ENCODE measurements at places on chromosomes 7 and 10.

DNA sequence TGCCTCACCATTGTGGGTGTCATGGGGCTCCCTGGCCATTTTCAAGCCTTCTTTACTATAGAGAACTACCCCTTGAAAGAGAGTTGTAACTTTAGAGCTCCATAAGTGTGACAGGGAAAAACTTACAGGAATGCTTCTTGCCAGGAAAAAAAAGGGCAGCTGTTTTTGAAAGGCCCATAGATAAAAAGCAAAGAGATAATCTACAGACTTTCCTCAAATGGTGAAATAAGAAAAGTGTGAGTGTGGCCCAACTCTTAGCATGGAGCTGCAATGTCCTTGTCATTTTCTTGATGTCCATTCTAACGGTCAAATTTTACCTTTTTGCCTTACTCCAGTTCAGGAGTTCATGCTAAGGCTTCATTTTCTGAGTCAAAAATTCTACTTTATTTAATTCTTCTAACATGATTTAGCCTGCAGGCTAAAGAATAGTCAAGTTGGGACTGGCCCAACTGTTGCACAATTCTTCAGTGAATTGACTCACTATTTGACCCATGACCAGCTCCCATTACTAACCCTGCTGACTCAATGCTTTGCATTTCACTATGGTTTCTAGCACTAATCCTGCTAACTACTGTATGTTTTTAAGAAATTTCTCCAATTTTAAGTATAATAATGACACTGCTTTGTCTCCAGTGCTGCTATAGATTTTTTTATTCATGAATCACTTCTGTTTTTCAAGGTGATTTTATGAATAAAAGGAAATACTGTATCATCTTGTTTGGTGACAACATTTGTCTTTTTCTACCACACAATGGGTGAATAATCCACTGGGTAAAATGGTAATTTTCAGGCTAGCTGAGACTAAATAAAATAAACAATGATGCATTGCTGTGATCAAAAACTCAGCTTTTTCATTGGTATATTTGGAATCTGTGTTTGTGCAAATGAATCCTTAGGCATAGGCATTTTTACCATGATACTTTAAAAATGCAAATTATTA, 41.4 kb upstream of the SGCE start:
- DNase-seq = no peak

- DNase-seq = no peak
Observed at GRCh38 chr7:148561099-148561498, 29.5 kb upstream of the C7orf33 start.

GRCh38 chr7:32264702-32265284, 194.6 kb upstream of the PDE1C start:
- no peak for DNase-seq

GRCh38 chr10:116765648-116766081, 23.3 kb upstream of the HSPA12A start:
- peak; percentile 40 for DNase-seq

DNA sequence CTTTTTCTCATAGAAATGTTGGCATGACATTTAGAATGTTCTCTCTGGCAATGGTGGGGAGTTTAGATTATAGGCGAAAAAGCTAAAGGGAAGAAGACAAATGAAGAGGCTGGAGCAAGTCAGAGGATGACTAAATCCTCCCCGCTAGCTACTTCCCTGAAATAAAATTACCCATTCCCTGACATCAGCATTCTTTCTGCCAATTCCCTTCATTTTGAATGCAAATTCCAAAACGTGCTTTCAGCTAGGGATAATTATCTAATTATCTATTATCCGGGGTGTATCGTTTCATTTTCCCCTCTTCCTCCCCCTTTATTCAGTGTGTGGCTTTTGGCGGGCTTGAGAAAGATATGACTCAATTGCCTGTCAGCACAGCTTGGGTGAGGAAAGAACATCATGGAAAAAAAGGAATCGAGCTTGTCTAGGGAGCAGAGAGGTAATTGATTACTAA, 672.3 kb downstream of the TNS3 start:
- DNase-seq = no peak

GRCh38 chr7:1211611-1212010, 21.1 kb upstream of the UNCX start:
- no peak for DNase-seq

DNA sequence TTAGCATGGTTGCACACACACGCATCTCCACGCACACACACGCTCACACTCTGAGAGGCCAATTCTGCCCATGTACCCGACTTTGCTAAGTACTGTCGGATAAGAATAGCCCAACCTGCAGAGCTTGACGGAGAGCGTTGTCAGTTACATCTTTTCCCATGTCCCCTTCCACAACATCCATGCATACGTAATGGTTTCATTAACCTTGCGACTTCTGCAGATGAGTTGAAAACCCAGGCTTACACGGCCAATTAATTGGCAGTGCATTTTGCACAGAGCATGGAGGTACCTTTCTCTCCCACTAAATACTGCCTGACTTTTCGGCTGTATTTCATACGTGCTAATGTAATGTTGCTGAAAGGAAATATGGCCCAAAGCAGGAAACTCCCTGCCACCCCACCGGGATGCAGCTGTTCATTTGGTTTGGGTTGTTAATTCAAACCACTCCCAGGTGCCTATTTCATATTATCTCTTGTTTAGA, 291.2 kb upstream of the HABP2 start:
- no peak for DNase-seq

DNA sequence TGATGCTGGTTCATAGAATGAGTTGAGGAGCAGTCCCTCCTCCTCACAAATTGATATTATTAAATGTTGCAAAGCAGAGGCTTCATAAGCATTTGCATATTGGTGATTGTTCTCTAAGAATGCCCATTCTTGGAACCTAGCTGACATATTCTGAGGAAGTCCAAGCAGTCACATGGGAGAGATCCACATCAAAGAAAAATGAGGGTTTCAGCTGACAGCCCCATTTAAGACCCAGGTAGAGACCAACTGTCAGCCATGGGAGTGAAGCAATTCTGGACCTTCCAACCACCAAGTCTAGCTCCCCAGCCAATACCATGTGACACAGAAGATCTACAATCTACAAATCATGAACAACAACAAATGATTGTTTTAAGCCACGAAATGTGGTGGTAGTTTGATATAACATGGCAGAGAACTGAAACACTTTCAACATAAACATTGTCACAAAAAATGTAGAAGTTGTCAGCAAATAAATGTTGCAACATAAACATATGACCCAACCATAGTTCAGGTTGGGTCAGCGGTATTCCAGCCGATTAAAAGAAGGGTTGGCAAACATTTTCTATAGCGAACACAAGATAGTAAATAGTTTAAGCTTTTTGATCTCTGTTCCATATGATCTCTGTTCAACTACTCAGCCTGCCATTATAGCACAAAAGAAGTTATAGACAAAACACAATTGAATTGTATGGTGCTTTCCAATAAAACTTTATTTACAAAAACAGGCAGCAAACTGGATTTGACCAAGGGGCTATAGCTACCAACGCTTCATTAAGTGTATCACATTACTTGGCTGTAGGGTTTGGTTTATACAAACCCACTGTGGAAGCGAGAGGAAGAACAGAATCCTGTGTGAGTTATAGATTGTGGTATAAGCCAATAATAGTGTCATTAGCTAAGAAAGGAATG, 41.4 kb upstream of the MPP7 start:
- DNase-seq = no peak

DNA sequence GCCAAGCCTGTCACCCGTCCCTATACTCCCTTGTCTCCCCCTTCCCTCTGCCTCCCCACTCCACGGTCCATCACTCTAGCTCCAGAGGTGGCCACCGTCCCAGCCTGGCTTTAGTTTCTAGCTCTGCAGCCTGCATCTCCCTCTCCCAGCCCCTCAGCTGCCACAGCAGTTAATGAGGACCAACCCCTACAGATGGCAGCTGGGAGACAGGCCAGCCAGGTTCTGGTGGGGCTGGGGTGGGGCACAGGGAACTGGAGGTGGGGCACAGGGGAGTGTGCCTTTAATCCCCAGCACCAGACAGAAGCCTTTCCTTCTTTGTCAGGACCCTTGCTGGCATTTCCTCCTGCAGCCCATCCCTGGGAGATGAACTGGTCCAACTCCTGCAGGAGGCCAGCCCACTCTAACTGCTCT, 21.1 kb downstream of the UNC5B start:
- no peak for DNase-seq

DNA sequence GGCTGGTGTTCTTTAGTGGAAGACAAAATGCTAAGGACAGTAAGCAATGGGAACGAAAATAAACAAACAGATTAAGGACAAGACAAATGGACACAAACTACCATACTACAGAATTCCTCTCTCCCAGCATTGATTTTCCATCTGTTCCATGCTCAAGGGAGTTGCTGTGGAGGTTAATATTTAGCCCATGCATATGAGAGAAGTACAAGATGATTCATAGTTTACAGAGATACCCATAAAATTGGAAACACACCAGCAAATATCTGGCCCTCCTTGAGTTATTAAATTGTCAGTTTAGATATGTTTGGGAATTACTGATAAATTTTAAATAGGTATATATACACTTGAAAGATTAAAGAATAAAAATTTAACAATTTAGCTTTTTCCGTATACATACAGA, 69.8 kb downstream of the GLI3 start:
- no peak for DNase-seq

DNA sequence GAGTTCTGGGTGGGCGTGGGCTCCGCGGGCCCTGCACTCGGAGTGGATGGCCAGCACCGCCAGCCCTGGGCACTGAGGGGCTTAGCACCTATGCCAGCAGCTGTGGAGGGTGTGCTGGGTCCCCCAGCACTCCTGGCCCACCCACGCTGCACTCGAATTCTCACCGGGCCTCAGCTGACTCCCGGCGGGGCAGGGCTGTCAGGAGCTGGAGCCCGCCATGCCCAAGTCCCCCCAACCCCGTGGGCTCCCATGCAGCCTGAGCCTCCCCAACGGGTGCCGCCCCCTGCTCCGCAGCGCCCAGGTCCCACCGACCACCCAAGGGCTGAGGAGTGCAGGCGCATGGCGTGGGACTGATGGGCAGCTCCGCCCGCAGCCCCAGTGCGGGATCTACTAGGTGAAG, 93.1 kb downstream of the SLC25A13 start:
- no peak for DNase-seq

DNA sequence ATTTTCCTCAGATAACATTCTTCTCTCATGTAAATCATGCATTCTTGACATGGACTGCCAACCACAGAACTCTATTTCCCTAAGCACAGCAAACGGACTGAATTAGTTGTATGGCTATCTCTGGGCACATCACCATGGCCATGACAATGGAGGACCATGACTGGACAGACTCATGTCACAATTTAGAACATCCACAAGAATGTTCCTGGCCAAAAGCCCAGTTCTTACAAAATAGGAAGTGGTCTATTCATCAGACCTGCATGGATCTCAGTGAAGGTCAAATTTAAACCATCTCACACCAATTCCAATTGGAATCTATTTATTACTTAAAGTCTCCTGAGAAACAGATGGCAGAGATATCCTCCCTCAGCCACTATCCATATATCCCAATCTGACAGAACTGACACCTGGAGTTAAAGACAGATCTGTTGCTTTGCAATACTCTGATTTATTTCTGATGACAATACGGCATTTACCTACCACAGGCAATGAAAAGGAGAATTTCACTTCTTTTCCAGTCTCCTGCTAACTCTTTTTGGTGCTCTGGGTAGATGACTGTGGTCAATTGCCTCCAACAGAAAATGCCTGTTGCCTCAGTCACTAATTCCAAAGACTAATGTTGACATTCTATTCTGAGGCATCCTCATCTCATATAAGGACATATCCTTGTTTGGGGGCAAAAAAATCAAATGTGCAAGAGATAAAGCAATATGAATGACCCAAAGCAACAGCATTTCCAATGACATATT, 254.8 kb downstream of the HTR7 start:
- DNase-seq = no peak

DNA sequence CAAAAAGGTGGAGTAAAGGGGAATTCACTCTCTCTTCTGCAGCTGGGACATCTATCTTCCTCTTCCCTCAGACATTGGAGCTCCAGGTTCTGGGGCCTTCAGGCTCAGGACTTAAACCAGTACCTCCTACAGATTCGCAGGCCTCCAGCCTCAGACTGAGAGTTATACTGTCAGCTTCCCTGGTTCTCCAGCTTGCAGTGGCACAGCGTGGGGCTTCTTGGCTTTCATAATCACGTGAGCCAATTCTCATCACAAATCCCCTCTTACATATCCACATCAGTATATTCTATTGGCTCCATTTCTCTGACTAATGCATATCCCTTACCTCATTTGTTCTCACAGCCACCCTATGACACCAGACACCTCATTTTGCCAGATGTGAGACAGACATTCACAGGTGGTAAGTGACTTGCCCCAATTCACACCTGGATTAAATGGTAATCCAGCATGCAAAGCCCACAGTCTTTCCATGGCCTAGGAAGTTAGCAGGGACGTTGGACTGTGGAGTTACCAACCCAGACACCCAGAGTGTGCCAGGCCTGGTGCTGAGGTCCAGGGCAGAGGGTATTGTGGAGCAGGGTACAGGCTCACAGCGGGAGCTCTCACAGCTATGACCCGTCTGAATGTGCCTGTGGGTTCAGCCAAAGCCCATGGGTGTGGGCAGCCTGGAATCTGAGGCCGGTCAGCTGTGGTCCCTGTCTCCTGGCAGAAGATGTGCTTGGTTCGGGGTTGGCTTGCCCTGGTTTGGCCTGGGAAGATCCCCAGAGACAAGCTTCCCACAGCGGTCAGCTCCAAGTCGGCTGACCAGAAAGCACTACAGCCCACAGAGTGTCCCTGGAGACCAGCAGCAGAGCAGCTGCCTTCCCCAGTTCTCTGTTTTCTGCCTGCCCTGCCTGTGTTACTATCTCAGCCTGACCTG, 18.4 kb upstream of the ZCCHC24 start:
- DNase-seq = no peak

- DNase-seq = no peak
Observed at GRCh38 chr7:123966936-123967335, 41.9 kb downstream of the SPAM1 start.

- DNase-seq = no peak
Observed at GRCh38 chr7:28155019-28155660, 25.5 kb downstream of the JAZF1 start.

DNA sequence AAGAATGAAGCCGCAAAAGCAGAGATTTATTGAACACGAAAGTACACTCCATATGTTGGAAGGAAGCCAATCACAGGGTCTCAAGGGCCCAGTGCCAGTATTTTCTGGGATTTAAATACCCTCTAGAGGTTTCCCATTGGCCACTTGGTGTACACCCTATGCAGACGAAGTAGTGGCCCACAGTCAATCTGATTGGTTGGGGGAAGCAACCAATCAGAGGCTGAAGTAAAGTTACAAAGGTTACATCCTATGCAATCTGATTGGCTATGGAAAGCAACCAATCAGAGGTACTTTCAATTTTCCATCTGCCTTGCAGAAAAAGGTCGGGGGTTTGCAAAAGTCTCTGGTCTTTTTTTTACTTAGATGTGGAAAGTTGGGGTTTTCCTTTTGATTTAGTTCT, 481.3 kb upstream of the NRP1 start:
- no peak for DNase-seq
